ENCODE measurements at places on chromosomes 7 and 10.

DNA sequence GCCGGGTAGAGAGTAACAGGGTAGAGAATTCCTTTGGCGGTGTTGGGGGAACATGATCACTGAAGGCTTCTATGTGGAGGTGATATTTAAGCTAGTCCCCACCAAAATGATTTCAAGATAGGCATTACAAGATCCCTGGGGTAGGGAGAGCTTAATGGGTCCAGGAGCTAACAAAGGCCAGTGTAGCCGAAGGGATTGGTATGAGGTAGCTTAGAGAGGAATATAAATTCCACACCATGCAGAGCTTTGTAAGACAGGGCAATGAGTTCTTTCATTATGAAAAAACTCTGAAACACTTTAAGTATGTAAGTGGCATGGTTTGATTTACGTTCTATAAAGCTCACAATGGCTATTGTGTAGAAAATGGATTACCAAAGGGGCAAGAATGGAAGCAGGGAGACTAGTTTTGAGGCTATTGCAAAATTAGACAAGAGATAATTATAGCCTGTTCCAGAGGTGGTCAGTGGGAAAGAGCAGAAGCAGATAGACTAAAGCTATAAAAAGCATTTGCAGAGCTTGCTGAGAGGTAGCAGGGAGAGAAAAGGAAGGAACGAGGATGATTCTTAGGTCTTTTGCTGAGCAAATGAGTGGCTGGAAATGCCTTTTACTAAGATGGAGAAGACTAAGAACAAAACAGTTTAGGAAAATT lies 119.7 kb upstream of the SLC25A13 start:
- no peak for DNase-seq

DNA sequence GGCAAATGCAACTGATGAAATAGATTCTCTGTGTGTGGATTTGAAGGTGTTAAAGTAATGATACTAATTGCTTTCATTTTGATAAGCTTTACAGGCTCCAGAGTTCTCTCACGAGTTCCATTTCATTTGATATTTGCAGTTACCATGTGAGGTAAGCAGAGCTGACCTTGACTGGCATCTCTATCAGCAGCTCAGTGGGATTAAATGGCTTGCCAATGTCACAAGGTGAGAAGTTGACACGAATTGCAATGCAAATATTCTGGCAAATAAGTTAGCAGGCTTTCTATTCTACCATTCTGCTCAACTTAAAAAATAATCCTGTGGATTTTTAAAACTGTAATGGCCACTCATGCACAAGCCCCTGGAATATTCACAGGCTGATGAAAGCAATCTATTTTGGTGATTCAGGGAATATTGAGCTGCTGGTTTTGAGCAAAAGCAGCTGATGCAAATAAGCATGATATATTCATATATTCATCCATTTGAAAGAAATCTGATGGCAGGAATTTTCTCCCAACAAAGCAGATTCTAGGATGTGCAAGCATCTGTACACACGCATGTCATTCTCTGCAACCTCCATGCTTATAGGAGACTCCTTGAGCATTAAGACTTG lies 64.5 kb upstream of the ANKRD1 start:
- DNase-seq, result no peak

DNA sequence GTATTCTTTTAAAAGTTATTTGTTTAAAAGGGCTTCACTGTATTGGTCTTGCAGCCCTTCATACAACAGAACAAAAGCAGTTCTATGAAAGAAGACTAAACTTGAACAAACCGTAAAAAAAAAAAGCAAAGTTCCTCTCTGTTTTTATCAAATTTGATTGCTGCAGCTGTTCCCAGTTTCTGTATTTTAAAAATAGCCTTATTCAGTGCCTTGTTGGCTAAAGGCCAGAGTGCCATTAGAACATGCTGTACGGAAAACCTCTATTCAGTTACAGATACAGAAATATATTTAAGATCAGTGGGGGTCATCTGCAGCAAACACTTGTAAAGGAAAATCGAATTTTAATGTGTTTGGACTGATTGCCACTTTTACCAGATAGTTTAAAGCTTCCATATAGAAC lies 207.8 kb upstream of the ETV1 start:
- no peak for DNase-seq

DNA sequence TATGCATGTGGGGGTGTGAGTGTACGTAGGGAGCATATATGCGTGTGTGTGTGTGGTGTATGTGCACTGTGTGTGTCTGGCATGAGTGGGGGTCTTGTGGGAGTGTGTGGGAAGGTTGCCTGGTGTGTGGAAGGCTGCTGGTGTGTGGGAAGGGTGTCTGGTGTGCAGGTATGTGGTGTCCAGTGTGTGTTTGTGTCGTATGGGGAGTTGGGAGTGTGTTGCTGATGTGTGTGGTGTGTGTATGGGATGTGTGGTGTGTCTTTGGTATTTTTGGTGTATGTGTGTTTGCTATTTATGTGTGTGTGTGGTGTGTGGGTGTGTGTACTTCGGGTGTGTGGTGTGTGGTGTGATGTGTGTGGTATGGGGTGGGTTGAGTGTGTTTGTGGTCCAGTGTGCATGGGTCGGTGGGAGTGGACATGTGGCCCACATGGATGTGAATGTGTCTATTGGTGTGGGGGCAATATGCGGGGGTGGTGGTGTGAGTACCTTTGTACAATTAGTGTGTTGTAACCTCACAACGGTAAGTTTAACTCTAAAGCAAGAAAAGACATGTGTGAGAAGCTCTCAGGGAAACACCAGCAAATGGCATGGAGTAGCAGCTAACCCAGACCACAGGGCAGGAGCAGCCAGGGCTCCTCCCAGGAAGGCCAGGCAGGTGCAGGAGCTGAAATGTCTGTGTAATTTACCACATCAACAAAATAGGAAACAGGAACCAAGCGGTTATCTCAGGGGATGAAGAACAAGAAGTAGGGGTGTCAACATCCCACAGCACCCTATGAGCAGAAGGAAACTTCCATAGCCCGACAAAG lies 11.9 kb downstream of the ANTXRL start:
- DNase-seq, result no peak

- no peak for DNase-seq
Measured at GRCh38 chr7:27822245-27822644, 82.3 kb downstream of the TAX1BP1 start.

DNA sequence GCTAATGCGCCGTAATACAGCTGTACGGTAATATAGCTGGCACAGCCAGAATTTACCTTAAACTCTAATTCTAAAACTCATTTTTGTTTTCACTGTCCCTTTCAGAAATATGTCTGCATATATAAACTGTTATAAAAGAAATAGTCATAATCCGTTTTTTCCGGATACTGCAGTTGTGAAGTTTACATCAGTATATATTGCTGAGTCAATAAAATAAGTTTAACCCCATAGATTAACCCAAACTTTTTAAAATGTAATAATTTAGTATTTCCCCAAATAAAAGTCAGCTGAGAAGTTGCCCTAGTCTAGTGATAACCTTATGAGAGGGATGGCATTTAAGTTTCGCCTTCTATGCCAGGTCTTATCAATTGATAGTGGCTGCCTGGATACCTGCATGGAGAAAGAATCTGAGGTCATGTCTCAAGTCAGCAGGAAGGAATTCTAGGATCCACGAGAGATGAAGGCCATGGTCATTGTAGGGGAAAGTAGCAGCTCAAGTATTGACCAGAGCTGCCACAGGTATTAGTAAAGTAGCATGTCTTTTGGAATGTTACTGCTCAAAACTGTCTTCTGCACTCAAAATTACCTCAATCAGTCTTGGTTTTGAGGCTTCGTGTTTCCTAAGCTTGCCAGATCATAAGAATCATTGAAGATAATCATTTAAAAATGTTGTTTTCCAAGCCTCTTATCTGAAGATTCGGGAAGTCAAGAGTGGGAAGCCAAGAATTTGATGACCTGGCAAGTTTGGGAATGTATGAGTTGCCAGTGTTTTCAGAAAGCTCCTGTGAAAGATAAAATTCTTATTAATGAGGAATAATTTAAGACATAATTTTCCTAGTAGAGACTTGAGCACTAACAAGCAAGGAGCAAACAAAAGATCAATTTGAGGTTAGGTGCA lies 10.8 kb downstream of the PRPS1L1 start:
- no peak for DNase-seq

GRCh38 chr7:92461027-92462003 lies 14.0 kb downstream of the GATAD1 start:
- peak; percentile 36 for DNase-seq

- DNase-seq, result peak; percentile 6
Measured at GRCh38 chr10:6838118-6838517, 258.0 kb upstream of the PRKCQ start.

DNA sequence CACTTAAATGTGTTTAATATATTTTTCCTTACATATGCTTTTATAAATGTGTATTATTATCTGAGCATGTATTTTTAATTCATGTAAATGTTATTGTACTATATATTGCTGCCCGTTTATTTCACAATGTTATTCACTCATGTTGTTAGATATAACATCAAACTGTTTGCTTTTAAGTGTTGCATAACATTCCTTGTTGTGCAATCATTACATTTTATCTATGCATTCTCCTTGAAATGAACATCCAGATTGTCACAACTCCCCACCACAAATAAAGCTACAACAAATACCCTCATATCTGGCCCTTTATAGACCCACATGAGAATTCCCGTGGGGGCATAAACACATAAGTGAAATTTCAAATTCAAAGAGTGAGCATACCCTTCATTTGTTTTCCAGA lies 264.2 kb downstream of the HPSE2 start:
- DNase-seq, result no peak

DNA sequence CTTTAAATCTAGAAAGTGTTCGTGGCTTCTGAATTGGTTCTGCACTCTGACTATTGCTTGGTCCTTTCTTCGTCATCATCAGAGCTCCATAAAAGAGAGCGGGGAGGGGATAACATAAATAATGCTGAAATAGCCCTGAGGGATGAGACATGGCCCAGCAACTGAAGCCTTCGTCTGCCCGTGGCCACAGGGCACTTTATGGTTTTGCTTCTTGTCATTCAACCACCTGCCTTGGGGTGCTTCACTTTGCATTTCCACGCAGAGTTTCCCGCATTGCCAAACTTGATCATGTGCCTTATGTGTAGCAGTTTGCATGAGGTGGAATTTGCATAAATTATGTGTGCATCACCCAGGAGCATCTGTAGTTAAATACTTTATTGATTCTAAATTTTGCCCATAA lies 15.9 kb downstream of the GSTO2 start:
- no peak for DNase-seq

- DNase-seq, result no peak
Measured at GRCh38 chr7:115888981-115889668, 141.4 kb downstream of the TFEC start.

DNA sequence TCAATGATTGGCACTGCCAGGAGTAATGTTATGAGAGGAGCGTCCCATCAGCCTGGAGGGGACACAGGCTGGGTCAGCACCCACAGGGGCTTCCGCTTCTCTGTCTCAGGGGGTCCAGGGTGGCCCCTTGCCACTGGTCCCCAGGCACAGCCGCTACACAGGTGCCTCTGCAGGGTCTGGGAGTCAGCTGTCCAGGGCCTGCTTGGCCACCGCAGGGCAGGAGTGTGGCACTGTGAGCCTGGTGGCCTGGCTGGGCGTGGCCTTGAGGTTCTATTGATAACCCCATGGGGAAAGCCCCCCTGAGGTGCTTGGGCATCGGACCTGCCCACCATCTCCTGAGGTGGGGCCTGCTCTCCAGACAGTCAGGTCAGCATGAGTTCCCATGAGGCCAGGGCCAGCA lies 136.6 kb downstream of the LHPP start:
- DNase-seq, result no peak

DNA sequence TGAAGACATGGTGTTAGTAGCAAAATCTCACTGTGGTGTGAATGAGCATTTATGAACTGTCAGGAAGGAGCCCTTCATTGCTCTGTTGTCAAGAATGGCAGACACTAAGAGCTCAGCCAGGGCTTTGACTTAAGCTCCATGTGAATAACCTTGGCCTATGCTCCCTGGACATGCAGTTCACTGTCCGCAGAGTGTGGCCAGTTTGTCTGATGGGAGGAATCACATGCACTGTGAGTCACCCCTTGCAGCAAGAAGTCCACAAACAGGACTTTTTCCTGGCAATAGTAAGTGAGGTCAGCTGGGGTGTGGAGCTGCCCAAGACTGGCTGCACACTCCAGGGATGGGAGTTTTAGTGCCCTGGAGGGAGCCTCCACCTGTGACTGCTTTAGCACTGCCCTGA lies 49.5 kb downstream of the ZNF37A start:
- DNase-seq, result no peak

DNA sequence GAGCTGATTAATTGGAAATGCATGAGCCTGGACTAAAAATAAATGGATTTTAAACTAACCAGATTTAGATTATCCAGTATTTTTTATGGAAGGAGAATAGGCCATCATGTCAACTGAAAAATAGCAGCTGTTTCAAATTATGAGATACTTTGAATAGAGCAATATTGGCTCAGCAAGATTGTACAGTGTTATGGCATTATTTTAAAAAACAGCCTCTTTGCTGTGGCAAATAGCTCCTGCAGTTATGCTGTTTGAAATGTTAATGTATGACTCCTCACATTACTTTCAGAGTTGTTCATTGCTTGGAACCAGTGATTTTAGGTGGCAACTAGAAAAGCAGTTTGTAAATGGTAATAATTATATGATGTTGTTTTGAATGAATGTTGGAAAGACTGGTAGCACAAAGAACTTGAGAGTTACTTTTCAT lies 244.5 kb downstream of the KIAA1217 start:
- no peak for DNase-seq

- no peak for DNase-seq
Measured at GRCh38 chr7:137718355-137718754, 128.4 kb downstream of the DGKI start.

DNA sequence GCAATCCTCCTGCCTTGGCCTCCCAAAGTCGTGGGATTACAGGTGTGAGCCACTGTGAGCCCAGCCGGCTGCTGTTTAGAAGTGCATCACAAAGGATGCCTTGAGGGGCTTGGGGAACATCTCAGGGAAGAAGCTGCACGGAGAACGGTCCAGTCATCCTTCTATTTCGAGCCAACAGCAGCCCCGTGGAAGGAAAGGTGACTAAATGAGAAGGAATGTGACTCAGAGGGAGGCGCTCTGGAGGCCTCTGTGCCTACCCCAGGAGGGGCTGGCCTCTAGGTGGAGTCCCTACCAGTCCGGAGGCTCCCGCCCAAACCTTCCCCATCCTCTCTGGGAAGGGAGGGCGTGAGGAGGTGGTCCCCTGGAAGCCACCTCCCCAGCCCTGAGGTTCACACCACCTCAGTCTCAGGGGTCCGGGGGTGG lies 76.2 kb downstream of the CTBP2 start:
- no peak for DNase-seq

DNA sequence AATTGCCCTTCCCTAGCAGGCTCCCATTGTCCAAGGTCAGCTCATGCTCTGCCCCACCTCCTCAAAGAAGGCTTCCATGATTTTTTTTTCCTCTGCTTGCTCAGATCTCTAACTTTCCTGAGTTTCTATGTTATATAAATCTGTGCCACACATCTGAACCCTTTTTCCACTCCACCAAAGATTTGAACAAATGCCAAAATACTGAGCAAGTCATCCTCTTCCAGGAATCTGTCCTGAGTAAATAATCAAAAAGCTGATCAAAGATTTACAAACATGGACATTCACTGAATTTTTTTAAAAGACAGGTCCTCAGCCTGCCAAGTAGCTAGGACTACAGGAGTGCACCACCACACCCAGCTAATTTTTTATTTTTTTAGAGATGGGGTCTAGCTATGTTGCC lies 102.8 kb upstream of the ARID5B start:
- no peak for DNase-seq

DNA sequence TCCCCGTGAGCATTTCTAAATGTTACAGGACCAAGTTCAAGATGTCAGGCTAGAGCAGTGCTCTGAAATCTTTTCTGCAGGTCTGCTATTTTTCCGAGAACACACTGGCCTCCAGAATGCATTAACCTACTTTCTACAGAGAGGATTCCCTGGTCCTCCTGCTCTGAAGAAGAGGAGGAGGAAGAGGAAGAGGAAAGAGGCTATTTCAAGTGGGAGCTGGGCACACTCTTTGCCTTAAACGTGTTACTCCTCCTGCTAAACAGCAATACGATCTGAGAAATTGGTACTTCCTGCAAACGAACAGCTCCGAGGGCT lies 157.4 kb downstream of the FRMD4A start:
- DNase-seq, result no peak
